HS-27A (cell line): ENCODE measurements at places on chromosomes 6 and 20.

- DNase-seq = no peak
Measured at GRCh38 chr20:61353261-61354000, 101.4 kb downstream of the CDH4 start.

- DNase-seq = no peak
Measured at GRCh38 chr6:155222506-155222905, 41.3 kb upstream of the CLDN20 start.

- no peak for DNase-seq
Measured at GRCh38 chr20:63159826-63160640, 55.9 kb downstream of the YTHDF1 start.

DNA sequence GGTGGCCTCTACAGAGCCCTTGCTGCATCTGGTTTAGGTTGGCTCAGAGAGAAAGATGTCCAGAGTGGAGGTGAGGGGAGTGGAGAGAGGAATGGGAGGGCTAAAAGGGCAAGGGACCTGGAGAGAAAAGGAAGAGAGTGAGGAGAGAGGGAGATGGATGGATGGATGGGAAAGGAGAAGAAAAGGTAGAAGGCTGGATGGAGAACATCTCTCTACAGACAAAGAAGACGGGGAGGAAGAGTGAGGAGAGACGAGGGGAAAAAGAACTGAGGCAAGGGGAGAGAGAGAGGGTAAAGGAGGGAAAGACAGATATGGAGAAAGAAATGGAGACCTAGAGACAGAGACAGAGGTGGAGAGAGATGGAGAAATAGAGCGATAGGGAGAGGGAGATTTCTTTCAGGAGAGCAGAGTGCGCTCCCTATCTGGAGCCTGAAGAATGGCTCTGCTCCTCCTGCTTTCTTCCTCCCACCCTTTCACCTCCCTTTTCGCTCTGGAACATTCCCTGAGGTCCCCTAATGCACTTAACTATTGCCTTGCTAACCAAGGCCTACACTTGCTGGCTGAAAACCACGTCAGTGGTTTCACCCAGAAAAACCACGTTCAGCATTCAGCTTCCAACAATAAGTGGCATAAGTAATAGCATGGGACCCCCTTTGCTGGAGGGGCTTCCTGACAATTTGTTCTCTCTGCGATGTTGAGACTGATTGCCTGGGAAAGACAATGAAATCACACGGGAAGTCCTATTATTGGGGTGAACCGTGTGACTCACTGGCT is 286.3 kb downstream of the CDH26 start:
- no peak for DNase-seq

- no peak for DNase-seq
Measured at GRCh38 chr6:125310994-125311649, 9.4 kb upstream of the HDDC2 start.

DNA sequence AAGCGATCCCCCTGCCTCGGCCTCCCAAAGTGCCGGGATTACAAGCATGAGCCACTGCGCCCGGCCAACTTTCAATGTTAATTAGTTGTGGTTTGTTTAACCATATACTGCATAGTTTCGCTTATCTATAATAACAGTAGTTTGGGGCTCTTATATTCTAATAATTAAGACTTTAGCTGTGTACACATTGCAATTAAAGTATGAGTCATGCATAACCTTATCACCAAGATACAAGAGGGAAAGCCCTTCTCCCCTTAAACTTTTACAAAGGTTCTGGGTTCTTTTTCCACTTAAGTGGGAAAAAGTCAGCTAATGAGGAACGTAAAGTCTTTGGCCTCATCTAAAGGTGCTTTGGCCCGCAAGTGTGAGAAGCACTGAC is 3.2 kb upstream of the MCCD1 start:
- no peak for DNase-seq

DNA sequence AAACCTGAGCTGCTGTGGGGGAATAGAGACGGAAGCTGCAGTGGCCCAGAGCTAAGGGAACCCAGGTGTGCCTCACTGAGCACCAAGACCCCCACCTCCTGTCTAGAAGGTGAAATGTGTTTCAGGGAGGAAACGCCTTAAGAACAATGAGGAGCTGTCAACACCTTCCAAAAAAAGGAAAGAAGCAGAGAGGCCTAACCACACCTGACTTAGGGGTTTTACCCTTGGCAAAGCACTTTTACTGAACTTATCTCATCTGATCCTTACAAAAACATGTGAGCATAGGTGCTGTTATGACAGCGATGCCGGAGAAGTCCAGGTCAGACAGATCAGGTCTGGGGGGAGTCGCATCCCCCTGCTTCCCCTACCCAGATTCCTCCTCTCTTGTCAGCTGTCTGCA is 16.1 kb upstream of the CDKN1A start:
- no peak for DNase-seq

DNA sequence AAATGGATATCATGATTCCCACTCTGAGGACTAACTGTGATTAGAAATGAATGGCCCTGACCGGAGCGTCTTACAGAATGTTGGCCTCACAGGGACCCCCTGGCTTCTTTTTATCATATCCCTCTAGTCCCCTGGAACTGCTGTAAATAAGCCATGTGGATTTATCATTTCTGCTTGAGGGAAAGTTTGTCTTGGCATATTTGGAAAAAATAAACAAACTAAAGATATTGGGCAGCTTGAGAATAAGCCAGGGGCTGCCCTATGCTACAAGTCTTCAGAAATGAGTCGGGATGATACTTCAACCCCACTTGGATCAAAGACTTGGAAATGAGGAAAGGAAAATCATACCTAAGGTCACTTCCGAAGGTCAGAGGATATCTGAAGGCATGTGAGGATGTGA is 179.1 kb downstream of the THBS2 start:
- no peak for DNase-seq

DNA sequence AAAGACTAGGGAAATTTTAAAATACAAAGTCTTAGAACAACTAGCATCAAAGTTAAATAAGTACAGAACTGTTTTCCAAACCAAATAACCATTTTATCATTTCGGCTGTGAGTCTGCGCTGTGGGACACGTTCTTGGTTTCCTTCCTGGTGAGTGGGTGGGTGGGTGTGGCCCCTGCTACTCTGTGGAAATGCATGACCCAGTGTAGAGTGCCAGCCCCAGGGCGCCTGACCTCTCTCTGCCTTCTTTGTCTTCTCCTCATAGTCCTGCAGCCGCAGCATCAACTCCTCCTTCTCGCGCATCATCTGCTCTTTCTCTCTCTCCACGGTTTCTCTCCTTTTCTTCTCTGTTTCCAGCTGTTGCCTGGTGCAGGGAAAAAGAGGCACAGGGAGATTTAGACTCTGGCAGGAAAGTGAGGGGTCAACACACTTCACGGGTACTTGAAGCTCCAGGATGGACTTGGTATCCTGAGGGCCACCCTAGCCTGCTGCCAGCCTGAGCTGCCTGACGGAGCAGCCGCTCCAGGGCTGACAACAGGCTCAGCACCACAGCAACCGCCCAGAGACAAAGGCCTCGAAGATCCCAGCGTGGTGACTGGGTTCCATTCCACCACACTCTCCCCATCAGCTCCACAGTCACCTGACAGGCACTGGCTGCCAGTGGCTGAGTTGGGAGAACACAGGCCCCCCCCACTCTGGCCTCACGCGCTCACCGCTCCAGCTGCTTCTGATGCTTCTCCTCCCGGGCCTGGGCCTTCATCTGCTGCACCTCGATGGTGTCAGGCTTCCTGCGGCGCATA is 48.4 kb downstream of the EZR start:
- DNase-seq = no peak

- DNase-seq = no peak
Measured at GRCh38 chr6:166707045-166707444, 80.0 kb upstream of the RPS6KA2 start.

- no peak for DNase-seq
Measured at GRCh38 chr6:14060971-14061370, 56.6 kb upstream of the CD83 start.

DNA sequence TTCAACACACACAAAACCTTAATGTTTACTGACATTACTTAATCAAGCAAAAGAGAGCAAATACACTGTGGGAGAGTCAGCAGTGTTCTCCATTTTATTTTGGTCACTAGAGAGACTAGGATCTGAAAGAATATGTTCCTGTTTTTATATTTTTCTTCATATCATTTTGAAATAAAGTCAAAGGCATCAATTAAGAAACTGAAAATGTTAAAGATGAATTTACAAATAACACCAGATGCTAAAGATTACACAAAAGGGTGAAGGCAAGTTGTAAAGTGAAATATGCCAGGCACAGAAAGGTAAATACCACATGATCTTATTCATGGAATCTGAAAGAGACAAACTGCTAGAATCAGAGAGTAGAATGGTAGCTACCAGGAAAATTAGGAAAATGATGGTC is 60.3 kb upstream of the FABP7 start:
- DNase-seq = no peak

DNA sequence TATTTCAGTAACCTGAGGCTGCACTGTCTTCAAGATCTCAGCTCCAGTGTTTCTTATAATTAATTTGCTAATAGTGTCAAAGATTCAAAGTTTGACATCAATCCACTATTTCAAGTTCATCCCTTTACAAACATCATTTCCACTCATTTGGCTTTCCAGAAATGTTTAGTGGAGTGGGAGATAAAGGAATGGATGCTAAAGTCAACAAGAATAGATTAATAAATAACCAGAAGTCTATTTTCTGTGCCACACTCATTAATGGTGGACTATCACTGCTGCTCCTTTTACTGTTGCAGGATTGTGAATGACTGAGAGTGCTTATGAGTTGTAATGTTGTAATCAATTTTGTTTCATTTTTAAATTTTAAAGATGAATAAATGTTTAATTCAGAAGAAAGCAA is 28.4 kb upstream of the EPM2A start:
- no peak for DNase-seq

DNA sequence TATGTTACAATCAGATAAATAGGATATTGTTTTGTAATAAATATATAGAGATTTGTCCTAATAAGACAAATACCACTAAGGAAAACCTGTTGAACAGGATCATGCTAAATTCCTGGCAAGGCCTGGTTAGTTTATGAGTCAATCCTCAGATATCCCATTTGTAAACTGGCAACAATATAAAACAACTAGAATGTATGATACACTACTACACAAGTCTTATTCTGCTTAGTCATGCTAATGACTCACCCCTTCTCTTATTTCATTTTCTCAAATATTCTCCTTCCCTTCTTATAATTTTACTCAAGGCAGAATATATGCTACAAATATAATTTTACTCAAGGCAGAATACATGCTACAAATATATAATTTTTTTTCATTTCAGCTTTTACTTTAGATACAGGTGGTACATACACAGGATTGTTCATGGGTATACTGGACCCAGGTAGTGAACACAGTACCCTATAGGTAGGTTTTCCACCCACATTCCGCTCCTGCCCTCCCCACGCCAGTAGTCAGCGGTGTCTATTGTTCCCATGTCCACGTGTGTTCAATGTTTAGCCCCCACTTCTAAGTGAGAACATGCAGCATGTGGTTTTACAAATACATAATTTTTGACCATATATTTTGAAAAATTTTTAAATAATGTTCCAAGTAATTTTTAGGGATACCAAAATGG is 6.3 kb downstream of the OSER1 start:
- peak; percentile 84 for DNase-seq

DNA sequence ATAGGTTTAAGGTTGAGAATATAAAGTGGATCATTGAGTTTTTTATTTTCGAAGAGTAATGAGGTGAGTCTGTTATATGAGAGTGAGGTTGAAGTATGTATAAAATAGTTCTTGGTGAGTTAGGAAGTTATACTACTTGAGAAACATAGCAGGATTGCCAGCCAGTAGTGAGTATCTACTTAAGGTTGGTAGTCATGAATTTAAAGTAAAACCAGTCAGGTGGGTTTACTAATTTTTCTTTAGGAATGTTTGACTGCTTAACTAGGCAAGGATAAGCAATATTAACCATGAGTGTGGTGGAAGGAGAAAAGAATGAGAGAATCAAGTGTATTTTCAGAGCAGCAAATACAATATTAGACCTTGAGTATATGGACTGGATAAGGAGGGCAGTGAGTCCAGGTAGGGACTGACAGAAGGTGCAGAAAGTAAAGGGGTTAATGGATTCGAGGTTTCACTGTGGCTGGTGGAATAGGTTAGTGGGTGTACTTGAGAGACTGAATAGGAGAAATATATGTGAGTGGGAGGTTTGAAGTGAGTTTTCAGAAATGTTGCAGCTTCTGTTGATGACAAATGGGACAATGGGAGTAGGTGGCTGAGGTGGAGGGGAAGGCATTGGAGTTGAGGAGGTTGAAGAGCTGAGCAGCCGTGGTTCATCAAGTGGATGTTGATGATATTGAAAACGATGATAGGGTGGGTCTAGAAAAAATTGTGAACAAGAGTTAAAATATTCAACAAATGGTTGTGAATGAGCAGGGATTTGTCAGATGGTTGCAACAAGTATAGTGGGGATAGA is 232.5 kb upstream of the ASCC3 start:
- DNase-seq = no peak

DNA sequence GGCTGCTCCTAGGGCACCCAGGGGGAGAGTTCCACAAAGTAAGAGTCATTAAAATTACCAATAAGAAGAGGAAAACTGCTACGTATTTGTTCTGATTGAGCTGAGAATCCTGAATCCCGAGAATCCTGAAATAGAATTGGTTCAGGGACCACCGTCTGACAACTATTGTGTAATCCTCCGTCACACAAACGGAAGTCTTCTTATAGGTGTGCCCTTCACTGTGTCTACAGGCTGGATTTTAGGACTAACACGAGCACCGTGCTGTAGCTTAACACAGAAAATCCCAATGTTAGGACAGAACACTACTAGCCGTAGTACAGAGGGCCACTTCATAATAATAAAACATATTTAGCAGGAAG is 50.6 kb upstream of the RNF182 start:
- DNase-seq = no peak

DNA sequence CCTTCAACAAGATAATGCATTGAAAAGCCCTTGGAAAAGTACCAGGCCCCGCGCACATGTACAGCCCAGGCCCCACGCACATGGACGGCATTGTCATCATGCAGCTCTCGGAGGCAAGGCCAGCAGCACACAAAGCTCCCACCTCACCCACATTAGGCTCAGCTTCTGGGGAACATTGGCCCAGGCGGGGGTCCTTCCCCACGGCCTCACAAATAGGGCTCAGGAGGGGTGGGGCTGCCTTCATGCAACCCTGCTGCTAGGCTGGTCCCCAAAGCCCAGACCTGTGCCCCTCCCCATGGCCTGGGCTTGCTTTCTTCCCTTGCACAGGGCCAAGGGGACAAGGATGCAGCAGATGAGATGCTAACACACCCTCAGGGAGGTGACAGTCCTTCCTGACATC is 26.7 kb downstream of the NPEPL1 start:
- no peak for DNase-seq

- DNase-seq = no peak
Measured at GRCh38 chr6:14642136-14642505, 524.5 kb downstream of the CD83 start.

- DNase-seq = no peak
Measured at GRCh38 chr6:42702200-42702599, 20.2 kb downstream of the PRPH2 start.
